ENCODE measurements at places on chromosomes 7 and 10.

GRCh38 chr10:90089719-90090118 is 388.3 kb downstream of the KIF20B start:
- no peak for DNase-seq

- peak; percentile 49 for DNase-seq
These were observed 12.8 kb upstream of the CXCL12 start for GRCh38 chr10:44397476-44398225.

GRCh38 chr7:116873619-116874018 is 11.2 kb downstream of the CAPZA2 start:
- DNase-seq, result no peak

DNA sequence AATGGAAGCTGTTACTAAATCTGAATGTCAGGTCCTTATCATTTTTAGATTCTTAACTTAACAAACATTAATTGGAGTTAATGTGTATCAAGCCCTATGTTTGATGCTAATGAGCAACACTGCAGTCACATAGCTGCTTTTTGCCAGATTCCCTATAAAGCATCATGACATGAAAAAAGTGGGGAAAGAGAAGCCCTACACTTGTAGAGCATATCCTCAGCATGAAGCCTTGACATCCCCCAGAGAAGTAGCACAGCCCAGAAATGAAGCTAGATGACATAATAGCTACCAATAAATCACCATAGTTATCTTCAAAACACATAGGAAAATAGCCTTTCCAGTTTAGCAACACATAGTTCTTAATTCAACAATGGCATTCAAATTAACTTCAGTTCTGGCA is 49.2 kb upstream of the CDK1 start:
- no peak for DNase-seq

DNA sequence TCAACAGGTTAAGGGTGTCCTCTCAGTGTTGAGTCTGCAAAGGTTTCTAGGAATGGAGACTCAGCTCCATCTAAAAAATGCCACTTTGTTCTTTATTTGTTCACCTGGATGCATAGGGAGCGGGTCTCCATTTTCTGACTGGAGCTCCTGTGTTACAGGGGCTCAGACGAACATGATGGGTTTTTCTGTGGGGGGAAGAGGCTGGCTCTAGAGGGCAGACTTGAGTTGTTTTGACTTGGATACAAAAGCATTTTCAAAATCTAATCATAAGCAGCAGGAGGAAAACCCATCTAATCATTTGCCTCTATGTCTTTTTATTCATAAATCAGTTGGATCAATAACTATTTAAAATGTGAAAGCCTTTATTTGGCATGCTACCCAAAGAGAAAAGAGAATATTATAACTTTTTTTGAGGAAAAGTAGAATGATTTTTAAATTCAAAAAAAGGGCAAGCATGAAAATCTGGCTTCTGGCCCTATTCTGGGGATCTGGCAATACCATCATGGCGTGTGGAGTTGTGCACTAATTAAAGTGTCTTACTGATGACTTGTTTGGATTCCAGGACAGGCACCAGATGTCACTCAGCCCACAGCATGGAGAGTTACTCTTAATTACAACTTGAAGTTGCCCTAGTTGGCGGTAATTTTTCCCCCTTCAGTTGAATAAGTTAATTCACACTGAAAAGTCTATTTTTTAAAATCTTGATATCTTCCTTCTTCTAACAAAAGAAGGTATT is 594.9 kb downstream of the REEP3 start:
- DNase-seq, result no peak

- DNase-seq, result no peak
These were observed 100.0 kb upstream of the AMPH start for GRCh38 chr7:38731215-38731614.

GRCh38 chr7:84729284-84729683 is 457.6 kb downstream of the SEMA3D start:
- no peak for DNase-seq

GRCh38 chr7:53418834-53419482 is 383.5 kb downstream of the POM121L12 start:
- no peak for DNase-seq

GRCh38 chr7:115177823-115178222 is 255.9 kb downstream of the MDFIC start:
- DNase-seq, result no peak

GRCh38 chr7:123485187-123485586 is 49.2 kb downstream of the IQUB start:
- no peak for DNase-seq

GRCh38 chr10:33143160-33143728 is 185.2 kb upstream of the ITGB1 start:
- no peak for DNase-seq

GRCh38 chr7:131111081-131111576 is 216.5 kb upstream of the MKLN1 start:
- no peak for DNase-seq

GRCh38 chr7:90721869-90722431 is 125.8 kb downstream of the CDK14 start:
- DNase-seq, result no peak

GRCh38 chr7:117250801-117251200 is 72.1 kb downstream of the WNT2 start:
- DNase-seq, result no peak

GRCh38 chr7:1253681-1254181 is 21.1 kb downstream of the UNCX start:
- DNase-seq, result no peak

GRCh38 chr10:1408651-1409367 is 328.5 kb downstream of the ADARB2 start:
- DNase-seq, result peak; percentile 51

GRCh38 chr7:90473814-90474213 is 4.4 kb downstream of the PTTG1IP2 start:
- DNase-seq, result no peak

DNA sequence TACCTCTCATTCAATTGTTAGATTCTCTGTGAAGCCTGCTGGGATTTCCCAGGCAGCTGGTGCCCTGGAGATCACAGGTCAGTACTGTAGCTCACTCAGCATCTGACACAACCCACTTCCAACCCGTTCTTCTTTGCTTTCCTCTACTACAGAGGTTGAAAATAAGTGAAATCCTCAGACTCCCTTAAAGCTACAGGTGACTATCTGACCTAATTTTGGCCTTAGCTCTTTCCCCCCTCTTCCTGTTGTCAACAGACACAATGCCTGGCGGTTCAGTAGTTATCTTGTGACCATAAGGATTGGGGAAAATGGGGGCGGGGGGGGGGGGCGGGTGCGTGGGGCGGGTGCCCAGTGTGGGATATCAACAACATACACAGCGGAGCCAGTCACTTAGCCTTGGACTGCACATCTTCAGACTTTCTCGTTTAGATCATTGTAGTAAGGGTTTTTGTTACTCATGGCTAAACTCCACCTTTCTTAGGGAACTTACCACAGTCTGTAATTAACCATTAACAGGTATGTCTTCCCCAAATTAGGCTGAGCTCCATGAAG is 37.8 kb downstream of the MTPN start:
- DNase-seq, result no peak

DNA sequence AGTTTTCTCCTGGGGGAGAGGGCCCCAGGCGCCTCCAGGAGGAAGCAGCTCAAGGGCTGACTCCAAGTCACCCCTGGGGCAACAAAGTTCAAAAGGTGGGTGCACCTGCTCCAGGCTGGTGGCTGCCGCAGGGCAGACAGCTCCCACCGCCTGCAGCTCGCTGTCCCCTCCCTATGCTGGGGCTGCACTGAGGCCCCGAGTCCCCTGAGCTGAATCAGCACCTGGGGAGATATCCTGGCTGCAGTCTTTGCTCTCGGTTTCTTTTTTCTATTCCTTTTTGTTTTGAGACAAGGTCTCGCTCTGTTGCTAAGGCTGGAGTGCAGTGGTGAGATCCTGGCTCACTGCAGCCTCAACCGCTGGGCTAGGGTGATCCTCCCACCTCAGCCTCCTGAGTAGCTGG is 183.4 kb downstream of the DNAJB6 start:
- no peak for DNase-seq

- no peak for DNase-seq
These were observed 88.0 kb downstream of the CPED1 start for GRCh38 chr7:121076350-121077164.

DNA sequence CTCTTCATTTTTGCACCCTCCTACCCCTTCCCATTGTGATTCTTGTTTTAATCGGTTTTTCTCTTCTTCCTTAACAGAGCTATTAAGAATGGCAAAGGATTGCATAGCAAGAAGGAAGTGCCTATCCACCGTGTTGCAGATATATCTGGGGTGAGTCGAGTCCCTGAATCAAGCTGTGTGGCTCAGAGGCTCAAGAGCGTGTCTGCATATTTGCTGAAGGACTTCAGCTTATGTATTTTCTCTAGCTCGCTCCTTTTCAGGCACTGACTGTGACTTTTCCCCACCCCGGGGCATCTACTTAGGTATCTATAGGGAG is 126.6 kb downstream of the LRRC4 start:
- peak; percentile 67 for DNase-seq

DNA sequence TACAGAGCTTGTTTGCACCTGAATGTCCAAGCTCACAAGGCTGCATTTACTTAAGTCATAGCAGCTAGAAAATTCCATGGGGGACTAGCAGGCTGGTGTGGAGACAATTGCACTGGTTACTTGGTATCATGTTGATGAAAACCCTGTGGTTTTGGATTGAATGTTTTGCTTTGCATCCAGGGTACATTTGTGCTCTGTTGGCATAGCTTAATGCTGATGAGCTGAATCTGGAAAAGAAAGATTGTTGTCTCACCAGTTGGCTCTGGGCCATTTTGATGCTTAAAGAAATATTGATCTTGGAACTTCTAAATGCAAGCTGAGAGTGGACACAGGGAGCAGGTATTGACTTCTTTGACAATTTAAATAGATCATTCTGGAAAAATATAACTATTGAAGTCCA is 122.5 kb upstream of the MBL2 start:
- no peak for DNase-seq

GRCh38 chr7:43791-44540 is 148.4 kb upstream of the FAM20C start:
- DNase-seq, result no peak

GRCh38 chr7:117269417-117269816 is 53.4 kb downstream of the WNT2 start:
- DNase-seq, result no peak

DNA sequence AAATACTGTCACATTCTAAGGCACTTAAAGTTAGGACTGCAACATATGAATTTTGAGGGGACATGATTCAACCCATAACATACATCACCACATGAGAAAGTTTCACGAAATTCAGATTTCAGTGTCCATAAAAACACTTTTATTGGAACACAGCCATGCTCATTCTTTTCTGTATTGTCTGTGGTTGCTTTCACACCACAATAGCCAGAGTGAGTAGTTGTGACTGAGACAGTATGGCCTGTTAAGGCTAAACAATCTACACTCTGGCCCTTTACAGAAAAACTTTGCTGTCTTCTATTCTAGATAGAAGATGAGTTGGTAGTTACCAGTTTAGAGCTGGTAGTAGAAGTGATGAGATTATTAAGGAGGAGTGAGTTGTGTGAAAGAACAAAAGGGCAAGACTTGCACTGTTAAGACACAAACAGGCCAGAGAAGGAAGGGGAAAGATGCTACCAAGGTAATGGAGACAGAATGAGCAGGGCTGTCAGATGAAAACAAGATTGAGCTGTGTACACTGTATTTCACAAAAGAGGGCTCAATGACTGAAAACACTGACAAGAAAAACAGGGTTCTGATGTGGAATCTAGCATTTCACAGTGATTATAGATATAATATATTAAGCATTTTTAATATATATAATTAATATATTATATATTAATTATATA is 108.6 kb downstream of the PPP1R3A start:
- no peak for DNase-seq

DNA sequence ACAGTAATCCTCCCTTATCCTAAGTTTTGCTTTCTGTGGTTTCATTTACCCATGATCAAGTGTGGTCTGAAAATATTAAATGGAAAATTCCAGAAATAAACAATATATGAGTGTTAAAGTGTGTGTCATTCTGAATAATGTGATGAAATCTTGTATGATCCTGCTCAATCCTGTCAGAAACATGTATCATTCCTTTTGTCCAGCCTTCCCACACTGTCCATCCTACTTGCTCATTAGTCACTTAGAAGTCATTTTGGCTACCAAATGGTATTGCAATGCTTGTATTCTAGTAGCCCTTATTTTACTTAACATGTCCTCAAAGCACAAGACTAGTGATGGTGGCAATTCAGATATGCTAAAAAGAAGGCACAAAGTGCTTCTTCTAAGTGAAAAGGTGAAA is 1211.2 kb upstream of the SORCS1 start:
- DNase-seq, result no peak

GRCh38 chr7:44163591-44163990 is 22.5 kb upstream of the MYL7 start:
- DNase-seq, result peak; percentile 96

DNA sequence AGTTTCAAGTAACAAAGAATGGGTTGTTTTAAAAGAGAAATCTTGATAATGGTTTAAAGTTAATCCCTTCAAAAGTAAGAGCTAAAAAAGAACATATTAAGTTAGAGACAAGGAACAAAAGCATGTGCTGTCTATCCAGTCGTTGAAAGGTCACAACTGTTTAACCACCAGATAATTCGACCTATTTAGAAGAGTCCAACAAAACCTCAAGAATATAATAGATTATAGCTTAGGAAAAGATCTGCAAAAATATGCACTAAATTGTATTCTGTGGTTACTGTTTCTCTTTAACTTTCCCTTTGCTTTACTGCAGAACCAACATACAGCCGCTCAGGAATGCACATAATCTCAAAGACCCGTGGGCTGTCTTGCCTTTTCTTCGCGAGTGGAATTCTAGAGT is 74.9 kb downstream of the PCGF5 start:
- DNase-seq, result no peak
